ENCODE measurements at places on chromosomes 5 and 9.

DNA sequence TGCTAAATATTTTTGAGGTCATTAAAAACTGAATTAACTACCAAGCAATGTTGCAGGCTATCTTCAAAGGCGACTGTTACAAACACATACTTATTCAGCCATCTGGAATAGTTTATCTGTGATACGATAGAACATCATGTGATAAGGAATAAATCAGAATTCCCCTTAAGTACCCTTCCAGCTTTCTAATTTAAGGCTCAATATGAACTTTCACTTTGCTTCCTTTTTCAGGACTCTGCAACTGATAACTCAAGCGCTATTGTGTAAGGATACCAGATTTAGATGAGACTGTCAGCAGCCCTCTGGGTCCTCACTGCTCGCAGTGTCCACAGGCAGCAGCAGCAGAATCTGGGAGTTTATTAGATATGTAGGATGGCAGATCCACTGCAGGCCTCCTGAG lies 416.3 kb downstream of the SPATA31D1 start:
- DNase-seq, result no peak

- no peak for DNase-seq
These were observed 32.5 kb downstream of the SGCD start for GRCh38 chr5:156359476-156359875.

GRCh38 chr5:57572461-57572860 lies 89.8 kb upstream of the ACTBL2 start:
- no peak for DNase-seq

- no peak for DNase-seq
These were observed 93.4 kb downstream of the PLK2 start for GRCh38 chr5:58366461-58366860.

- DNase-seq, result no peak
These were observed 410.0 kb upstream of the ADAMTSL1 start for GRCh38 chr9:18063856-18064390.

DNA sequence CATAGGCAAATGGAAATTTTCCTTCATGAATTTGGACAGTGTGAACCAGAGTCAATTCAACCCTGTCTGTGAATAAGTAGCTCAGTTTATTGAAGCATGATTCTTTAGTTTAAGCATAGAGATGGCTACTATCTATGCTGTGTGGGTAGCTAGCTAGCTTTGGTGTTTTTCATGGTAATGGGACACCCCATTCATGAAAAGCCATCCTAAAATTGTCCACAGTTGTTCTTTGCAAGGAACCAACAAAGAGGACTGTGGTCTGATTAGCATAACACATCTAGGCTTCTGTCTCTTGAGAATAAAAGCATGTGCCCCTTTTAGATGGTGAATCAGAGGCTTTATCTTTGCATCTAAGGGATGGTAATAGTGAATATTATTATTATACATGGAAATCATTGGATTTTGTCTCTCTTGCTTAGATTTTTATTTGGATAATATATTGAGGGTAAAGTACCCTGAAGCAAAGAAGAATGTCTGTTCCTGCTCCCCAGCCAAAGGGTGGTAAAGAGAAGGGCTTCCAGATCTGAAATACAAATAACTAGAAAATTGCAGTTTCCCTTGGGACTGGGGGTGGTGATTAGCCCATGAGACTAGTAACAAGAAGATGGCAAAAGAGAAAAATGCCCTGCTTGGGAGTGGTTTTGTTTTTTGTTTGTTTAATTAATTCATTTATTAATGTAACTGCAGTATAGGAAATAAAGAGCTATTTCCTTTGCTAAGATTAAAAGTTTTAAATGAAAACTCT lies 624.2 kb upstream of the ZNF608 start:
- no peak for DNase-seq

- no peak for DNase-seq
These were observed 107.6 kb downstream of the FGF1 start for GRCh38 chr5:142578161-142578830.

DNA sequence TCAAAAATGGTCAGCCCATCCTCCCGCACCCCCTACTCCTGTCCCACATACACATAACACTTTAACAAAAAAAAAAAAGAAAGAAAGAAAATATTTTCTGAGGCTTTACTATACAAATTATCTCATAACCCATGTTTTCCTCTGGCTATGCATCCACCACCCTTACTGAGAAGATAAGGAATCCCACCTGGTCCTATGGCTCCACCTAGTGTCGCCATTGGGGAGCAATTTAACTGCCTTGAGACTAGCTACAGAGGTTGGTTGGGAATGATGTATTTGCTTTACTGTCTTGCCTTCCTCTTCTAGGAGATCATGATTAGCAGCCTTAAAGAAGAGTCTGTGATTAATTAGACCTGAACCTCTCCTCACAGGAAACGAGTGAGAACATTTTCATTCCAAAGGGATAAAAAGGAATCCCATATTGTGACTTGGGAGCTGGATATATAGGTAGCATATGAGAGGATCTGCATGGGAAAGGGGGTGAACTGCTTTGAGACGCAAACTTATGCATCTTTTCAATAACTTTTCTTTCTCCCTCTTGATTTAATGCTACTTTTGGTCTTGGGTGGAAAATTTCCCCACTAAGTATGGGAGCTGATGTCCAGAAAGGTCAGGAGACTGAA lies 77.7 kb upstream of the SELENOP start:
- DNase-seq, result peak; percentile 29

DNA sequence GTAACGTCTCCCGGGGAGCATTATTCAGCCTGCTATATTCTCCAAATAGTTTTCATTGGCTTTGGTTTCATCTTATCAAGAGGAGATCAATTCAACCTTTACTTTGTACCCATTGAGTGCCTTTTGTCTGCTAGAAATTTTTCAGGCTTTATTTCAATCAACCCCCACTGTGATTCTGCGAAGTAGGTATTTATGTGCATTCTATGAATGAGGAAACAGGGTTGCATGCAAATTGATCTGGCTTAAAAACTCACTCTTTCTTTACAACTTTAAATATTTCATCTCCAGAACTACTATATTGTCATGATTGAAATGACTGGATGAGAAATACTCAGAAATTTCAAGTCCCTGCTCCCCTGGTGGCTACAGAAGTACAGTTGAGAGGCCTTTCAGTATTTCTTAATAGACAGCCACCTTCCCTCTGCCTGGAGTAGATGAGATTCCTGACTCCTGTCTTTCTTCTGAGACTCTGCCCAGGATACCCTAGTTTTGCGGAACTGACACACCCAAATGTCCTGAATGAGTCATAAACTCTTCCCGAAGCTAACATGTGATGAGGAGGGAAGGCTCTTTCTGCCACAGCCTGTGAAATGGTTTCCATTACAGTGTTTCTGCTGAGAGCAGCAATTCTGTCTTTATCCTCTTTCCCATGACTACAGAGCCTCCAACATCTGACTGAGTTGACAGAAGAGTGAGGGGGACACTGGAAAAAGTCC lies 52.6 kb upstream of the TNC start:
- no peak for DNase-seq

- DNase-seq, result no peak
These were observed 23.1 kb upstream of the MVB12B start for GRCh38 chr9:126303488-126303887.

DNA sequence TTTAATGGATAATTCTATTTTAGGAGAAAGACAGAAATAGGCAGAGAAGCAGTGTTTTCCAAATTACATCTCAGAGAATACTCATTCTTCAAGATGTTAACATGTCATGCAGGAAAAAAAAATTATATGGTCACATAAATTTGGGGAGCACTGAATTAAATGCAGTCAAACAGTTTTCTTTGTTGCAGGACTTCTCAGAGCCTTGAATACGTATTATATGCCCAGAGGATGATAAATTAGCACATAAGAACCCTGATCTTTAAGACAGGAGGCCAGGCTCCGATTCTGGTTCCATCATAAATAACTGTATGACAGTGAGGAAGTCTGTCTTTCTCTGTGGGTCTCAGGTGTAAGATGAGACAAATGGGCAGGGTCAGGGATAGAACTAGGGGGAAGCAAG lies 41.4 kb downstream of the FAT2 start:
- DNase-seq, result no peak

Data from stimulated activated CD4-positive, alpha-beta T cell treated with anti-CD3 and anti-CD28 coated beads, Interleukin-1b, Interleukin-23, amount 100 ng/mL, for 1 hour (primary cell).